ENCODE measurements at places on chromosomes 6 and 20.

DNA sequence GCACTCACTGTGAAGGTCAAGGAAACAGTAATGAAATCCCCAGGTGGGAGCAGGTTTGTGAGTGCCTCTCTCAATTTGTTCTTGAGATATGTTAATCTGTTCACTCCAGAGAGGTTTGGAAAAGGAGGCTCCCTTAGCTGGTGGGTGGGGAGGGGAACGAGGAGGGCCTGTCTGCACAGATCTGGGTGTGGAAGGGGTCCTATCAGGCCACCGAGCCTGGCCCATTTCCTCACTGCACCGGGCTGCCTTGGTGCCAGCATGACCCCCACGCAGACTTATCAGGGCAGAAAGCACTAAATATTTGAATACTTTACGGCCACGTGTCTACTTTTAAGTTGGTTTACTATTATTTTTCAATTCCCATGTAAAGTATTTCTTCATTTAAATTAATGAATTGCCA, 8.3 kb downstream of the AGPAT4 start:
- no peak for DNase-seq

- no peak for DNase-seq
These were observed 90.7 kb downstream of the CEP57L1 start for GRCh38 chr6:109186012-109186411.

GRCh38 chr20:34472246-34472925, 43.8 kb upstream of the DYNLRB1 start:
- DNase-seq: no peak

DNA sequence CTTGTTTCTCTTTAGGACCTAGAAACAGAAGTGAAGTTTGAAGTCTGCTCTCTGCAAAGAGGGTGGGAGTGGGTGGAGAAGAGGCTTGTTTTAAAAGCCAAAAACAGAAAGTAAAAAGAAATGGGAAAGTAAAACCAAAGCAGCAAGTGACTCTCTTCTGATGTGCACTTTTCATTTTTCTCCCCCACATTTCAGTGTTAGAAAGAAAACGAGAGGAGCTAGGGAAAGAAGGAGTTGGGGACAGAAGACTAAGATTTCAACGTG, 1.3 kb downstream of the C6orf141 start:
- DNase-seq: no peak

DNA sequence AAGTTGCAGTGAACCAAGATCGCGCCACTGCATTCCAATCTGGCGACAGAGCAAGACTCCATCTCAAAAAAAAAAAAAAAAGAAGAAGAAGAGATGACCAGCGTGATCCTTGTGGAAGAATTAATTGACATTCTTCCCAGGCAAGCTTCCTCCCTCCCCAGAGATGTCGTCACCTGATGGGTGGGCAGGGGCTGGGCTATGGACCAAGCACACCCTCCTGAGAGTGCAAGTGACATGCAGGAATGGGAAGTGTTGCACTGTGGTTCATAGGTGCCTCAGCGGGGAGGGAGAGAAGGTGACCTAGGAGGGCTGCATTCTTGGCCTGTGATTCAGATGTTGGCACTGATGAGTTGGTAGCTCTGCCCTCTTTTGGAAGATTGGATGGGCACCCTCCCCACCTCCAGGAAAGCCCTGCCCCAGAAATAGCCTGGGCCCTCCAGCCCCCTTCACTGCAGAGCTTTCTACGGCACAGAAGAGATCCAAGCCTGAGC, 37.8 kb downstream of the TAF8 start:
- no peak for DNase-seq

DNA sequence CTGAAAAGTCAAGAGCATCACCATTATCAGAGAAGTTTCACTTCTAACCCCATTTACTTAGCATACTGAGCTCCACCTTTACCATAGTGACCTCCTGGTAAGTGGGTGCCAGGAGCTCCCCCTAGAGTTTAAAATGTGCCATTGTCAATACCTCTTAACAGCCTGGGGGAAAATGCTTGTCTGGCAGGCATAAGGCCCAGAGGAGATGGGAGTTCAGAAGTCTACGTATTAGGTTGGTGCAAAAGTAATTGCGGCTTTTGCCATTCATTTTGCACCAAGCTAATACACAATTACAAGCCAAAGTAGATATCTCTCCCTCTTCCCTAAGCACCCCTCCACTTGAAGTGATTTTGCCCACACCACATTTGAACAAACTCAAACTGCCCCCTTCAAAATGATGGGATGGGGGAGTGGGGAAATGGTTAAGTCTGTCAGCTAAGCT, 919.0 kb downstream of the KIF16B start:
- DNase-seq: no peak

DNA sequence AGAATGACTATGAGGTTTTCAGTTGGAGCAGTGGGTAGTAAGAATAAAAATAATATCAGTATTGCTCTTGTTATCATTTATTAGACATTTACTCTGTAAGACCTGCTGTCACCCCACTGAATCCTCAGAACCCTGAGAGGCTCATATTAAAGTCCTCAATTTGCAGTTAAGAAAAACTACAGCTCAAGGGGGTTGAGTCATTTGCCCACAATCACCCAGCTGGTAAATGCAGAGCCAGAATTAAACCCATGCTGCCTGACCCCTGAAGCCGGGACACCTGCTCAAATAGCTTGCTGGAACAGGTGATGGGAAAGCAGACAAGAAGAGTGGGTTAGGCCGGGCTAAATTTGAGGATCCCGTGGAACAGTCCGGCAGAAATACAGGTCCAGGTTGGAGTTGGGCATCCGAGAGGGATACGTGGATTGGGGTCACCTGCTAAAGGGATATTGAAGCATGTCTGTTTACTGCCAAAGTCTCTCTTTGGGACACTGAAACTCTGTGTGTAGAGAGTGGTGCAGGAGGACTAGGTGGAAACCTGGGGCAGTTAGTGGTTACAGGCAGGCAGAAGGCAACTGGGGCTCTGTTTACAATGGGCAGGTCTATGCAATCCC, 344.1 kb downstream of the CDC5L start:
- DNase-seq: no peak

DNA sequence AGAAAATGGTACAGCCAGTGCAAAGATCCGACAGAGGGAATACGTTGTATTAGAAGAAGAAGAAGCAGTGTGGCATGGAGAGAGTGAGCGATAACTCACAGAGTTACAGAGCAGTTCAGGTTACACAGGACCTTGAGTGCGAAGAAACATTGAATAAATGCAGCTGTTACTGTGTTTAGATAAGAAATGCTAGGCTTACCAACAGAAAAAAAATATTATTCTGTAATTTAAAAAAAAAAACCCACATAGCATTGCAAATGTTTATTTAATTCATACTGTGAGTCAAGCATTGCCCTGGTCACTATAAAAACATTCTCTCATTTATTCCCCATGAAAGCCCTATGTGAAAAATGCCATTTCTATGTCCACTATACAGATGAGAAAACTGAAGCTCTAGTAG, 373.4 kb upstream of the EPHA7 start:
- no peak for DNase-seq

DNA sequence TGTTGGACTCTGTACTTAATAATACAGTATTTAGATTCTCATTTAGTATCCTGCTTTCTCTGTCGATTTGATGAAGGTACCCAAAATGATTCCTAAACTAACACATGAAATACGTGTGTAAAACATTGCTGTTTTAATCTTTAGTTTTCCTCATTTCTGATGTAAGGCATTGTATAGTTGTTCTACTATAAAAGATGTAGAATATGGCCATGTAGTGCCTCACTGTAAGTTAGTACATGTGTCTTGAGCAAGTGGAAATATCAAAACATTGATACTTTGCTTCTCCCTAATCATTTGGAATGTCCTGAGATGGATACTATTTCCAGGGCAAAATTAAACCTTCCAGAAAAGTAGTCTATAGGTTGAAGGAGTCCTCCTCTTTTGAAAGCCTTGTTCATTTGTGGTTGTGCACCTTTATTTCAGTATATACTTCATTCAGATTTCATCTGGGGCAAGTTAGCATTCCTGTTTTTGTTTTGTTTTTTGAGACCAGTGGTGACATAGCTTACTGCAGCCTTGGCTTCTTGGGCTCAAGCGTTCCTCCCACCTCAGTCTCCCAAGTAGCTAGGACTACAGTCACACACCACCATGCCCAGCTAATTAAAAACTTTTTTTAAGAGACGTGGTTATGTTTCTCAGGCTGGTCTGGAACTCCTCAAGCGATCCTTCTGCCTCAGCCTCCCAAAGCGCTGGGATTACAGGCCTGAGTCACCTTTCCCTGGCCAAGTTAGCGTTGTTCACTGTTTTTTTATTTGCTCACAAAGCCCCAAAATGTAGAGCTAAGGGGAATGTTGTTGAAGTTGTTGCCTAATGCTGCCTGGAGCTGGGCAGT, 11.6 kb downstream of the SRSF3 start:
- no peak for DNase-seq

- DNase-seq: no peak
These were observed 21.7 kb downstream of the EDN3 start for GRCh38 chr20:59322081-59322480.

DNA sequence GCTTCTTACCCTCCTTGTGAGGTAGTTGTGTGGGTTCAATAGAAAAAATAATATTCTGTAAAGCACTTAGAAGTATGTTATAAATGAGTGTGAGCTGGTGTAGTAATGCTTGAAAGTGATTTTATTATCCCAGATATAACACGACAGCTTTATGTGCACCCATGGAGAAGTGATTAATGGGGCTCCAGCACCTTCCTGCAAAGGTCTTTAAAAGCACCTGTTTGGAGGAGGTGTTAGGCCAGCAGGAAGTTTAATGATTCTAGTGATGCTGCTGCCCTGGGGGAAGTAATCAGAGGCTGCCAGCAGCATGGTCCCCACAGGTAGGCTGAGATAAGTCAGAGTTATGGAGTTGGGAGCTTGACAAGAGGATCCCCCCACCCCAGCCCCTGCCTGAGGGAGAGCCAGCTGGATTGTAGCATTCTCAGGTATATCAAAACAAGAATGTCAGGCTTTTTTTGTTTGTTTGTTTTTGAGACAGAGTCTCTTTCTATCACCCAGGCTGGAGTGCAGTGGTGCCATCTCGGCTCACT, 166.3 kb downstream of the PHACTR1 start:
- no peak for DNase-seq

DNA sequence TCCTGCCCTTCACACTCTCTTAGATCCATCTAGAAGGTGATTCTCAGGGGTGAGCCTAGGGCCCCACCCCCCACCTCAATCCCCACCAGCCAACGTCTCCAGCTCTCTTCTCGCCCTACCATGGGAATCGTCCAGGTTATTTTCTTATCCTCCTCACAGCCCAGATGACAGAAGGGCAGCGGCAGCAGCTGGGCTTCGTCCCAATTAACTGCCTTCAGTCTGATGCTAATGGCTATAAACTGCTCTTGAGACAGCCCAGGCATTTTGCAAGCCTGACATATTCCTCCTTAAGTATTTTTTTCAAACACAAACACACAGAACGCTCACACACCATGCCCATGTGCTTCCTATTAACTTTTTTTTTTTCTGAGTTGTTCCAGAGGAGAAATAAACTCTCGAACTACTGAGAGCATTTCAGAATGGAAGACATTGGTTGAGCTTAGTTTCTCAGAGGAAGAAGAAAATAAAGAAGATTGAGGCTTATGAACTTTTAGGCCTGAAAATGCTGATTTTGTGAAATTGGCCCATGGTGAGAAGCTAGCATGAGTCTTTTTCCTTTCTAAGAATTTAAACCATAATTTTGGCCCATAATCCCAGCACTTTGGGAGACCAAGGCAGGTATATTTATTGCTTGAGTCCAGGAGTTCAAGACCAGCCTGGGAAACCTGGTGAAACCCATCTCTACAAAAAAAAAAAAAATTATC, 124.6 kb downstream of the EYA2 start:
- DNase-seq: no peak

DNA sequence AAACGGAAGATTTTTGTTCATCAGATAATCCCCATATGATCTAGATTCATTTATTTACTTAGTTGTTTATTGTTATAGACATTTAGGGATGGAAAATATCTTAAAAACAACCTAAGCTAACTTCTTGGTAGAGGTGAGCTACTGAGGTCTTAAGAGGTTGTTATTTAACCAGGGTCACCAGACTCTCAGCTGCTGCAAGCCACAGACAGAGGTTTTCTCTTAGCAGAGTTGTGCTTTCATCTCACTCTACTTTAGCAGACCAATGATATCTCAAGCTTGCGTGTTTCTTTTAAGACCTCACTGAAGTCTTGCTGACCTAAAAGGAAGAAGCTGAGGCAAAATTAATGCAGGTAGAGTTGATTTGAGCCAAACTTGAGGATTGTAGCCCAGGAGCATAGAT, 43.6 kb downstream of the NCOA7 start:
- DNase-seq: no peak

- DNase-seq: no peak
These were observed 281.9 kb downstream of the CDKAL1 start for GRCh38 chr6:20816126-20816525.

DNA sequence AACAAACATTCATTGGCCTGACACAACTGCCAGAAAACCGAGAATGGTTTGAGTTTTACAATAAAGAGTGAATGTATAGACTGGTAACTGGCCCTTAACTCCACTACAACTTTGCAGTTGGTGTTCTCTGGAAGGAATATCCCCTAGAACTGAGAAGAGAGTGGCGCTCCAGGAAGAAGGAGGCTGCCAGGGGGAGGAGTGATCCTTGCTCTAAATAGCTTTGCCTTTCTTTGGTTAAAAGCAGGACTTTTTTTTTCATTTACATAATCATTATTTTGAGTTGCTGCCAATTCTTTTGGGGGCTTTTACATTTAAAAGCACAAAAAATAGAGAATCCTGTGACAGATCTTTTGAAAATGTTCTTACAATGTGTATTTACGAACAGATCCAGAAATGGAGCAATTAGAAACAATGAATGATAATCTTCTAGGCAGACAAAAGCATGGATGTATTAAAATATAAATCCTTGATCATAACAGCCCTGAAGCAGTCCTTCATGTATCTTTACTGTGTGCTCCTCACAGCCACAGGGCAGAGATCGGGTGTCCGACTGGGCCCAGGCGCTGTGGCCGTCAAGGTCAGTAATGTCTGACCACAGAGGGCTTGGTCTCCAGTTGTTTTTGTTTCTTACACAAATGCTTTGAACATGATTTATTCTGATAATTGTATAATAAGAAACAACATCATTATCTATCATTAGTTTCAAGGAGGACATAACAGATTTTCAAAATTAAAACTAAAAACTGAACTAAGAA, 612.2 kb downstream of the HDGFL1 start:
- no peak for DNase-seq

DNA sequence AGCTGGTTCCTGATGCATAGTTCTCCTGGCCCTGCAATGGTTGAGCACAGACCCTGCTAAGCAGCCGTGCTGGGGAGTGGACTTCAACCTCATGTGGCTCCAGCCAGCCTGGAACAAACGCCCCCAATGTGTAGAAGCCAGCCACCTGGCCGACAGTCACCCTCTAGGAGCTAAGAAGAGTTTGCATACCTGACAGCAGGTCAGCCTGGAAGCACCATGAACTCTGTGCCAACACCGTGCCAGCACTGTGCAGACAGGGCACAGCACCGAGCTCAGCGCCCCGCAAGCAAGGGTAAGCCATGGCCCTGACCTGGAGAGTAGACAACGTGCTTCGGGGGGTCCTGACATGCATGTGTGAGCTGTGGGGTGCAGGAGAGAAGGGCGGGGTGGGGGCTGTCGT, 356.3 kb downstream of the ZFAND3 start:
- no peak for DNase-seq

DNA sequence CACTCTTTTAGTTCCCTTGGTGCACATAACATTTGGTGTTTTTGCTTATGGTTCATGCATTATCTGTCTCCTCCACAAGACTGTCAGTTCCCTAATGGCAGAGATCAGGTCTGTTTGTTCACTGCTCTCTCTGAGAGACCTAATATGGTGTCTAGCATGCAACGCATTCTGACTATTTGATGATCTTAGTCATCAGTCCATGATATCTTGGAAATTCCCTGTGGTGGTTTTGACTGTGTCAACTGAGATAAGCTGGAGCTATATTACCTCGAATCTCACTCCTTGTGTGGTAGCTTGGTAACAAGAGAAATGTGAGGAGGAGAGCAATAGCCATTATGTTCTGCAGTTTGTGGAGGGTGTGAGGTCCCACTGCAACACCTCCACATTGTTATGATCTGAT, 229.8 kb downstream of the FRK start:
- no peak for DNase-seq
